ENCODE measurements at places on chromosomes 2 and 18.

DNA sequence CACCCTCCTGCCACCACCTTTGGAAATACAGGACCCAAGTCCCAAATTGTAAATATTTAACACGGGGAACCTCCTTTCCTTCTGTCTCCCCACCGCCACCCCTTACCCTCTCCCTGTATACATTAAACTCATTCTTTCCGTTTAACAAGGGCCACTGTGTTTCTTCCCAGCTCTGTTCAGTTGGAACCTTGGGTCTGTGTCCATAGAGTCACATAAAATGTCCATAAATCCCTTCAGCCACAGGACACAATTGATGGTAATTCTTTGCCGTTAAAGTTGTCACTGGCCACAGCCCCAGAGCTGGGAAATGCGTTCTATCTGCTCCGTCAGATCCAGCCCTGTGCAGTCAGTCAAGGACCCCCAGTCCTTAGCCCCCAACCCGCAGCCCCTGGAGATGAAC, 49.9 kb upstream of the FZD7 start:
- no peak for DNase-seq

DNA sequence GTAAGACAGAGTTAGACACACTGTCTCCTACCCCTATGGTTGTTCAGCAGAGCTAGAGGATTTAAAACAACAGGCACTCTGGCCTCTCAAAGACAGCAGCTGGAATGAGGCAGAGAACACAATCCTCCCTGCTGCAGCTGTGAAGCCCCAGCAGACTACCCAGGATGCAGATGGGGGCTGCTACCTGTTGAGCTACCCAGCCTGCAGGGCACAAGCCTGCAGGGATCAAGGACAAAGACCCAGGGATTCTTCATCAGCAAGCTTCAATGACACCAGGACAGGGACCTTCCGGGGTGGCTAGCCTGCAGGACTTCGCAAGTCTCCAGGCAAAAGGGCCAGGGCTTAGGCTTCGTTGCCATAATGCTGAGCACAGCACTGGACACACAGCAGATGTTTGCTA, 27.2 kb downstream of the GALNT14 start:
- no peak for DNase-seq

GRCh38 chr2:68390114-68390513, 25.0 kb downstream of the PLEK start:
- no peak for DNase-seq

GRCh38 chr2:152421521-152422370, 86.8 kb downstream of the FMNL2 start:
- peak; percentile 85 for DNase-seq

GRCh38 chr18:48962252-48962993, 11.7 kb upstream of the SMAD7 start:
- no peak for DNase-seq

Data from GM03348 (cell line).